ENCODE measurements at places on chromosomes 12 and 14.
A peak's percentile ranks its signal among the peaks of the same experiment; 100 is the strongest.

GRCh38 chr14:79417961-79418360 is 793.3 kb downstream of the DIO2 start:
- no peak for DNase-seq

- DNase-seq, result no peak
Measured at GRCh38 chr14:58737511-58737910, 99.7 kb downstream of the DACT1 start.

DNA sequence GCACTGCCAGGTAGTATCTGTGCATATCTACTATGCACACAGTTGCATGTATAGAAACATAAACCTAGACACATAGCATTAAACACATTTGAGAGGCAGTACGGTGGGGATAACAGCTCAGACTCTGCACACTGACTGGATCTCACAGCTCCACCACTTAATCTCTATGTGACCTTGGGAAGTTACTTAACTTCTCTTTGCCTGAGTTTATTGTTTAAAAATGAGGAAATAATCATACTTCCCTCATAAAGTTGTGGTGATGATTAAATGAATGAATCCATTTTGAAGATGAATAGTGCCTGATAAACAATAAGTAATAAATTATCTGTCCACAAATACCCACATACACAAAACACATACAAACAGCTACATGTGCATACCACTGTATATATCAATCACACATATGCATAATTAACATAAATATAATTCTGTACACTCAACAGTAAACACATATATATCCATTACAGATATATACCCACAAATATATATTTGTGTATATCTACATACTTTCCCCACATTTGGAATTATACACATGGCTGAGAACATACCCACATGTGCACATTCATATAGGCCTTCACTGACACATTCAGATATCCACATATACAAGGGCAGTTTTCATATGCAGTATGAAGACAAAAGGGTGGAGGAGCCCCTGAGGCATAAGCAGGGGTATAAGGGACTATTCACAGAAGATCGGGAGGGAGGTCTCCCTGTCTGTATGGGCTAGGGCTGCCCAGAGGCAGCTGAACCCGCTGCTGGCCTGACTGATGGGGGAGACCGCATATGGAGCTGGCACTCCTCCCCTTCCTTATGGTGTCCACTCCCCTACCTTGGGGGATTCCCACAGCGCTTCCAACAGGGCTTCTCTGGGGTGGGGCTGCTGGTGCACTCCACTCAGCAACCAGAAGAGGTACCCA is 5.9 kb downstream of the CDH24 start:
- no peak for DNase-seq

GRCh38 chr12:40711121-40711520 is 18.9 kb downstream of the CNTN1 start:
- DNase-seq, result no peak

- DNase-seq, result peak; percentile 90
Measured at GRCh38 chr12:120231316-120232011, 30.6 kb upstream of the RPLP0 start.

DNA sequence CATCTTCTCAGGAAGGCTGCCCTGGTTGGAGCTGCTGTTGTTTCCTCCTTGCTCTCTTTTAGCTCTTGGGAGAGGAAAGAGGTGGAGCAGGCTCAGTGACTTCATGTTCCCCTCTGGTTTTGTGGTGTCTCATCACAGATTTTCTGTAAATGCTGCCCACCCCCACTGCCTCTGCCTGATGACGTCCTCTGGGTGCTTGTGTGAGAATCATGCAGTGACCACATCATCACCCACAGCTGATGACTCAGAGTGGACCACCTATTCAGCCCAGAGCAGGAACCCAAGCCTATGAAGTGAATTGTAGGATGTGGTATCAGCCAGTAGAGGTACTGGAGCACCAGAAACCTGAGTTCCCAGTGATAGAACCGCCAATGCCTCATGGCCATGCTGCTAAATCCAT is at the start of gene GZMB:
TSS of gene GZMB (minus strand) at position 33 of the 400 bp plus-strand sequence. CDS start at position 3, 30 bp downstream.
- DNase-seq, result peak; percentile 73

GRCh38 chr12:57240066-57240921 is 10.7 kb downstream of the STAC3 start:
- peak; percentile 91 for DNase-seq

- DNase-seq, result no peak
Measured at GRCh38 chr12:71426300-71427047, 13.1 kb upstream of the LGR5 start.

DNA sequence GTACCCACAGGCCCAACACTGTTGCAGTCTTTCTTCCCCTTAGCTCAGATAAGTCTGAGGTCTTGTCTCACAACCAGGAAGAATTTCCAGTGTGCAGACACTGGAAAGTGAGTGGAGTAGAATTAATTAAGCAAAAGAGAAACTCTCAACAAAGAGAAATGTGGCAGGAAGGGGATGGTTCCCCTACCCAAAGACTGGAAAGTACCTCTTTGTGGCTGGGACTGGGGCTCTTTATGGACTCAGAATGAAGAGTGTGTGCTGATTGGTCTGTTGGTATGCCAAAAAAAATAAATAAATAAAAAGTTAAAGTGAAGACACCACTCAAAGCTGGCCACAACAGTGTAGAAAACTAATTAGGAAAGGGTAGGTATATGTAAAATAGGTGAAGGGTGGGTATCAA is 26.4 kb downstream of the GLIPR1L1 start:
- no peak for DNase-seq

- no peak for DNase-seq
Measured at GRCh38 chr12:125503128-125503527, 437.9 kb downstream of the AACS start.

DNA sequence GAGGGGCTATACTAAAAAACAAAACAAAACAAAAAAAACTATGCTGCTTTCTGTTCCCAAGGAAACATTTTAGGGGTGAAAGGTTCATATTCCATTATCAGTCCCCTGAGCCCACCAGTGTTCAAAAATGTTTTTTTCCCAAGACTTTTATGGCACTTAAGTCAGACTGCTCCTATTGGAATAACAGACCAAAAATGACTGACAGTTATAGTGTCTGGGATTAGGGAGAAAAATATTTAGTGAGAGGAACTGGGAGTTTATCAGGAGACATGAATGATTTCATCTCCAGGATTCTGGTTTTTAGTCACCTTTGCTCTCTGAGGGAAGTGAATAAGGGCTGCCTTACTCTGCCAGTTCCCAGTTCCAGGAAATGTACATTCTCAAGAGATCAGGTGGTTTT is 68.0 kb downstream of the PDE3A start:
- no peak for DNase-seq

- peak; percentile 87 for DNase-seq
Measured at GRCh38 chr12:48996794-48997718, 2.1 kb downstream of the DDN start.

DNA sequence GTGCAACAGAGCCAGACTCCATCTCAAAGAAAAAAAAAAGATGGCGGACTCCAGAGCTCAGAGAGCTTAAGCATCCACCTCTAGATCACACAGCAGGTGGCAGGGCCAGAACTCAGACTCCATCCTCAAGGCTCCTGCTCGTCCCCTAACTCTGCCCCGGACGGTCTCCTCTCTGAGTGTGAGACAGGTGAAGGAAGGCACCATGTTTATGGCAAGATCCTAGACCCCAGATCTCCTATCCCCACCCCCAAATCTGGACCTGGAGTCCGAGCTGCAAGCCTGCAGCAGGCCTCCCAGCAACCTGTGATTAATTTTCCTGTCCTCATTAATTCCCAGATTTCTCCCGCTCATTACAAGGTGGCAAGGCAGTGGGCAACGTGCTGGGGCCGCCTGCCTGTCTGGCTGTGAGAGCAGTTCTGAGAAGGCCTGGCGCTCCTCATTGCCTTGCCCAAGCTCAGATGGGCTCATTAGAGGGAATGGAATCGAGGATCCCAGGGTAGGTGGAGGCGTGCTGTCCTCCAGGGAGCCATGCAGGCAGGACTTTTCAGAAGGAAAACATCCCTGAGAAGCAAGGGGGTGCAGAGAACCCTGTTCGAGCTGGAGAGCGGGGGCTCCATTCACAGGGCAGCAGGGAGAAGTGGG is 296.6 kb upstream of the RTL1 start:
- peak; percentile 27 for DNase-seq

DNA sequence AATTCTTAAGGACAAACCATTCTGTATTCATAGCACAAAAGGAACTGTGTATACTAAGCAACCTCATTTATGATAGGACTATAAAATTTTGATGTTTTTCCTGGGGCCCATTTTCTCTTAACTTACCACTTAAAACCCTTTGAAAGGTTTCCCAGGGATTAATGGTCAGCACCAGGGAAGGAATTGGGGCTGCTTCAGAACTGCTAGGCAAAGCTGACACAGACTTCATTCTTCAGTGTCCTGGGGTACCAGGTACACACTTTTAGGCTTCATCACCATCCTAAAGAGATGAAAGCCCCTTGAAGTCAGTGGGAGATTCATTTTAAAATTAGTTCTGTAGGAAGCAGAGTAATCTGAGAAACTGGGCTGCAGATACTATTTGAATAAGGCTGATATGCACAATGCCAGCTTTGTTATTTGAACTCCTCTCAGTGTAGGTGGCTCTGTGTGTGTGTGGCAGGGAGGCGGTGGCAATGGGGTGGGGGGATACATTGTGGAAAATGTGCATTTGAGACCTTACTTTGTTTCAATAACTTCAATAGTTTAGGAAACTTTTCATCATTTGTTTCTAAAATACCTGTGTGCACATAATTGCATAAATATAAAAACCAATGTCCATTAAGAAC is 329.3 kb upstream of the DCN start:
- no peak for DNase-seq

GRCh38 chr12:108696111-108696995 is 35.0 kb downstream of the CORO1C start:
- DNase-seq, result no peak

DNA sequence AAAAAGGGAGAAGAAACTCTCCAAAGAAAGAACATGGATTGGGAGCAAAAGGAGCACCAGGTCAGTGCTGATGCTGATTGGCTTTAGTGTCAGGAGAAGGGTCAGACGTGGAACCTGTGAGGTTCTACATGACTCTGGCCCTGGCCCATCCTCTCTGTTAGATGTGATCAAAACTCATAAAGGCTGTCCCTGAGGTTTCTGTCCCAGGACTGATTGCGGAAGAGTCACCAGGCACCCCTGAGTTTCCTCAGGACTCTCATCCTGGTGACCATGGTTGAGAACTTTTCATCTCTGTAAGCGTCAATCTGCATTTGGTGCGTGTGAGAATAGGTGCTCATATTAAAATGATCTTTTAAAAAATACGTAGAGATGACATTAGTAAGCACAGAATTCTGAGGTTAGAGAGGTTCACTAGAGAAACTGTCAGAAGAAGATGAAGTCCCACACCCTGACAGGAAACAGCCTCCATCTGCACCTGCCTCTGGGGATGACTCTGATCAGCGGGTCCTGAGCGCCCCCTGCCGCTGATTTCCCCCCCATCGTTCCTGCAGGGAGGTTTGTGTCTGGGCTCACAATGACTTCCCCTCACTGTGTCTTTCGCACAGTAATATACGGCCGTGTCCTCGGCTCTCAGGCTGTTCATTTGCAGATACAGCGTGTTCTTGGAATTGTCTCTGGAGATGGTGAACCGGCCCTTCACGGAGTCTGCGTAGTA is 741.8 kb downstream of the TMEM121 start:
- DNase-seq, result peak; percentile 90

- no peak for DNase-seq
Measured at GRCh38 chr12:65860600-65860999, 36.3 kb downstream of the HMGA2 start.

DNA sequence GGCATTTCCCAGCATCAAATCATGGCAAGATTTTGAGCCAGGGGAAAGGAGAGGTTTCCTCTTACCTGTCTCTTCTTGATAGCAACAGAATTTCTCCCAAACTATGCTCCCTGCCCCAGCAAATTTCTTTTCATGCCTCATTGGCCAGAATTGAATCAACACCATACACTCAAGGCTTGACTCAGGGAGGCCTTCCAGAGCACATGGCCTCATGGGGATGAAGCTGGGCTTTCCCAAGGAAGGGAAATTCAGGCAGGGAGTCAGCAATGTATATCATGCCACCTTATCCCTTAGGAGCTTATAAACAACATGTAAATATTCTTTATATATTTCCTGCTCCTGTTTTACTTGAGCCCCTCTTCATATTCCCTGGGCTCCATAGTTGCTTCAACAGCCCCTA is 62.1 kb downstream of the ARF6 start:
- DNase-seq, result no peak

GRCh38 chr14:68627868-68628604 is 164.8 kb downstream of the ZFP36L1 start:
- peak; percentile 86 for DNase-seq

DNA sequence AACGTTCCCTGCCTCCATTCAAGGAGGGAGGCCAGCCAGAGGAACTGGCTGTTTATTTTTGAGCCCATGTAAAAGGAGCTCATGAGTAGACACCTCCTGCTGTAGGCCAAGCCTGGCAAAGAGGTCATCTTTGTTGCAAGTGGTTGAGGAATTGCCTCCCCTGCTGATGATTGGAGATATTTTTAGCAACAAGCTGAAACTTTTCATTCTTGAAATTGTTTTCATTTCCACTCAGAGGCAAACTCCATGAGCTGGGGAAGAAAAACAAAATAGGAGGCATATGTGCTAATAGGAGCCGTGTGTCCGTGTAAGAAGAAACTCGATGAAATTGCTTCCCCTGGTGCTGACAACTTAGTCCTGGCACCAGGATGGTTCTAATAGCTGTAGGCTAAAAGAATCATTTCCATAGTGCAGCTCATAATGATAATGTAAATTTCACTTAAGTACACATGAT is 440.1 kb upstream of the FAR2 start:
- no peak for DNase-seq

DNA sequence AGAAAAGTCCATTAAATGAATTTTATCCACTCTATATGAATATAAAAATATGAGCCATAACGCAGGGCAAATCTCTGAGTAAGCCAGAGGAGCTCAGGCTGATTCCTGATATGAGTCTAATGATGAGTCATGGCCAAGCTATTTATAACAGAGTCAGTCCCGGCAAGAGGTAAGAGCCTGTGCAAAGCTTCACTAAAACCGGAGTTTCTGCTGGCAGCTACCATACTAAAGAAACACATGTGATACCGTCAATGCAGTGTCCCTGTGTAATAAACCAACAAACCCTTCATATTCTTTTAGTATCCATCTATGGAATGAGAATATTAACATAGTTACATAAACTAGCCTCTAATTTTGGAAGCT is 319.4 kb downstream of the KCNC2 start:
- DNase-seq, result no peak

GRCh38 chr12:82207556-82207955 is 150.6 kb downstream of the CCDC59 start:
- DNase-seq, result no peak

DNA sequence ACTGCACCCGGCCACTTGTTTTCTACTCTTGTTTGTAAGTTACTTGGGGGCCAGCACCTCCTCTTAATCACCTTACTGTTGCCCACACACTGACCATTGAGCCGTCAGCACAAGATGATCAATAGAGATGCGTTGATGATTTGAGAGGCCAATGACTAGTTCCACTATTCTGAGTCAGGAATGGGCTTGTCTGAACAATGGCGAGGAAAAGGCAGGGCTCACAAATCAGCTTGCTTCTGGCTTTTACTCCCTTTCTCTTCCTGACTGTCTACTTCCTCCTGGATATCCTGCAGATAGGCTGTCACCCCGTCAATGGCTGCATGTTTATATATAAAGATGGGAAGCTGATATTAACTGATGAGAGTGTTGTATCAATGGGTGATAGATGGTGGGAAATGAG is 29.1 kb upstream of the HDAC7 start:
- DNase-seq, result no peak
